K562 (cell line): ENCODE measurements at places on chromosomes 2 and 18.

- no peaks in the 10 kb centered on the region for H3K27me3 ChIP-seq
- no peaks in the 10 kb centered on the region for H3K4me1 ChIP-seq
- no peaks in the 10 kb centered on the region for H3K36me3 ChIP-seq
- H3K27ac ChIP-seq, result no peak overlapping the region
- no peak for DNase-seq
These were observed 195.1 kb upstream of the LRP1B start for GRCh38 chr2:142325870-142326269.

GRCh38 chr2:54332386-54332785 lies 76.4 kb upstream of the TSPYL6 start:
- no peaks in the 10 kb centered on the region for H3K36me3 ChIP-seq
- no peak overlapping the region for H3K27ac ChIP-seq

DNA sequence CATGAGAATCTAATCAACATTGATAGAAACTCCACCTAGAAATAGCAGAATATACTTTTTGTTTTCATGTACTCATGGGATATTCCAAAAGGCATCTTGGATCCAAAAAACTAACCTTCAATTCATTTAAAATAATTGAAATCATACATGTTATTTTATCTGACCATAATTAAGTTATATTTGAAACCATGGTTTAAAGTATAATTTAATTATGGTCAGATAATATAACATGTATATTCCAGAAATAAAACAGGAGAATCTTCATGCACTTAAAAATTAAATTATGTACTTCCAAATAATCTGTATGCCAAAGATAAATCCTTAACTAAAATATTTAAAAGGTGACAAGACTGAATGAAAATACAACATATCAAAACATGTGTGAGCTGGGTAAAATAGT lies 651.3 kb upstream of the LINC00305 start:
- DNase-seq, result no peak
- H3K27me3 ChIP-seq, result no peaks in the 10 kb centered on the region
- H3K4me1 ChIP-seq, result no peaks in the 10 kb centered on the region
- no peak overlapping the region for H3K27ac ChIP-seq
- no peak overlapping the region for H3K4me3 ChIP-seq

GRCh38 chr2:88059979-88060906 lies 4.7 kb upstream of the KRCC1 start:
- no peaks in the 10 kb centered on the region for H3K36me3 ChIP-seq
- no peaks in the 10 kb centered on the region for H3K27me3 ChIP-seq
- no peak overlapping the region for H3K4me3 ChIP-seq
- DNase-seq, result peak; percentile 64
- H3K4me1 ChIP-seq, result peaks cover 33% of the 10 kb centered on the region

- H3K27me3 ChIP-seq, result no peaks in the 10 kb centered on the region
- H3K4me3 ChIP-seq, result no peak overlapping the region
- no peak overlapping the region for H3K27ac ChIP-seq
- no peaks in the 10 kb centered on the region for H3K36me3 ChIP-seq
- no peaks in the 10 kb centered on the region for H3K4me1 ChIP-seq
These were observed 378.8 kb downstream of the PTPRM start for GRCh38 chr18:7945882-7946281.

- H3K4me3 ChIP-seq, result no peak overlapping the region
- H3K27ac ChIP-seq, result no peak overlapping the region
- no peak for DNase-seq
- no peaks in the 10 kb centered on the region for H3K36me3 ChIP-seq
- no peaks in the 10 kb centered on the region for H3K27me3 ChIP-seq
- H3K4me1 ChIP-seq, result no peaks in the 10 kb centered on the region
These were observed 14.7 kb downstream of the SOX11 start for GRCh38 chr2:5706717-5707455.

GRCh38 chr18:75360215-75360614 lies 67.3 kb downstream of the SMIM21 start:
- H3K4me1 ChIP-seq, result no peaks in the 10 kb centered on the region
- H3K4me3 ChIP-seq, result no peak overlapping the region
- no peak for DNase-seq
- no peak overlapping the region for H3K27ac ChIP-seq
- H3K27me3 ChIP-seq, result no peaks in the 10 kb centered on the region; the same call in 2 of the 3 replicates

- no peak overlapping the region for H3K27ac ChIP-seq
- no peak for DNase-seq
- no peaks in the 10 kb centered on the region for H3K4me1 ChIP-seq
- H3K36me3 ChIP-seq, result no peaks in the 10 kb centered on the region
These were observed 264.5 kb downstream of the MEIS1 start for GRCh38 chr2:66699416-66699792.

DNA sequence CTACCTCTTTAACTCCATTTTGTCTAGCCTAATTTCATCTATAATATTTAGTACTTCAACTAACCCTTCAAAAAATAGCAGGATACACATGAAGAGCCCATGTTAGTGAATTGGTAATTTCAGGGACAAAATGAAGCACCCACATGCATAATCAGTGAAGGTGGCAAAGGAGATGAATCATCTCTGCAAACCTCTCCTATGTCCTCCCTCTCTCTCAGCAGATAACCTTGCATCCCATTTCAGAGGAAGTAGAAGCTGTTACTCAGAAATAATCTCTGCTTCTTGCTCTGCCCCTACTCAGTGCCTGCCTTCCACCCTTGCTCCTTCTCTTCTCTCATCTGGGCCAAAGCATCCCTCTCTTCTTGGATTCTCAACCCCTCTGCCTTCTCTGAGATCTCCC lies 60.2 kb upstream of the CAVIN2 start:
- DNase-seq, result peak; percentile 12
- no peaks in the 10 kb centered on the region for H3K27me3 ChIP-seq
- no peaks in the 10 kb centered on the region for H3K4me1 ChIP-seq

DNA sequence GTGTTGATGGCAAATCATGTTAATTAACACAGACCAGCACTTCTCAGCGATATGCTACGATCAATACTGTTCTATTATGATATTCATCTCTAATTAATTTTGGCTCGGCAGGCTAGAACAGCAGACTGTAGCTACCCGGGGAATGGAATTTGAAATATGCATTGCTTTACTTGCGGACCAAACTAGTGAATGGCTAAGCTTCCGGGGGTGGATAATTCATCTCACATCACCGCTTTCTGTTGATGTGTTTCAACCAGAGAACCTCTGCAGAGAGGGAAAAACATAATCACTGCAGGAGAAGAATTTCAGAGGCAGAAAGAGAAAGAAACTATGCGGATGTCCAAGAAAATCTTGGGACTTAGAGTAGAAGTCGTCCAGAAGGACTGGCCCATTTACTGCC lies 490.9 kb downstream of the STK39 start:
- no peak overlapping the region for H3K4me3 ChIP-seq
- no peaks in the 10 kb centered on the region for H3K27me3 ChIP-seq
- H3K4me1 ChIP-seq, result no peaks in the 10 kb centered on the region

DNA sequence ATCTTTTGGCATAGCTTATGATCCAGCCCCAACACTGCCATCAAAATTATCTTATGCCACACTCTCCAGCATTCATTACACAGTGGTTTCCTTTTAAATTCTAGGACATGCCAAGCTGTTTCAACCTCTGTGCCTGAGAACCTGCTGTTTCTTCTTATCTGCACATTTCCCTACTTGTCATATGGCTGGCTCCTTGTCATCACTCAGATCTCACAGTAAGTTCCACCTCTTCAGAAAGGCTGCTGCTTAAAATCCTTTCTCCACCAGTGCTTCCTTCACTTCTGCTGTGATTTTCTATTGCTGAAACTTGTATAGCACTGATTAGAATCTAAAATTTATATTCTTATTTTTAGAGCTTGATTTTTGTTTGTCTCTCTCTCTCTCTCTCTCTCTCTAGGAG lies 43.4 kb downstream of the MC4R start:
- H3K27ac ChIP-seq, result no peak overlapping the region

- DNase-seq, result no peak
- H3K27ac ChIP-seq, result no peak overlapping the region
- no peaks in the 10 kb centered on the region for H3K4me1 ChIP-seq
- no peak overlapping the region for H3K4me3 ChIP-seq
- no peaks in the 10 kb centered on the region for H3K36me3 ChIP-seq
- H3K27me3 ChIP-seq, result peaks cover 24% of the 10 kb centered on the region
These were observed 675 bp upstream of the MLPH start for GRCh38 chr2:237486334-237486818.

DNA sequence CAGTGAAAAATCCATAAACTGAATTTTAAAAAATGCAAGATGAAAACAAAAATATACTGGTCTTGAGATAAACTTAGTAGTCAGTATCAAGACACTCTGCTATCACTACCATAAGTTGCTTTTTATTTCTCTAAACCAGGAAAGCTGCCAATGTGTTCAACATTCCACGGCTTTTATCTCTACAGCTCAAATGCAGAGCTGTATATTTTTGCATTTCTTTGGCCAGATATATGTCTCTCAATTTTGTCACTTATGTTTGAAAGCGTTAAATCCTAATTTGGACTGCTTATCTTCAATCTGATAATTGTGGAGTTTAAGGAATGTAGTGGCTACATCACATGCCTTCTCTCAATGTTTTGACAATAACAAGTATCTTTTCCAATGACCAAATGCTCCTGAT lies 609.5 kb downstream of the EPHA4 start:
- no peak overlapping the region for H3K4me3 ChIP-seq
- H3K36me3 ChIP-seq, result no peaks in the 10 kb centered on the region
- DNase-seq, result no peak
- H3K27me3 ChIP-seq, result no peaks in the 10 kb centered on the region

DNA sequence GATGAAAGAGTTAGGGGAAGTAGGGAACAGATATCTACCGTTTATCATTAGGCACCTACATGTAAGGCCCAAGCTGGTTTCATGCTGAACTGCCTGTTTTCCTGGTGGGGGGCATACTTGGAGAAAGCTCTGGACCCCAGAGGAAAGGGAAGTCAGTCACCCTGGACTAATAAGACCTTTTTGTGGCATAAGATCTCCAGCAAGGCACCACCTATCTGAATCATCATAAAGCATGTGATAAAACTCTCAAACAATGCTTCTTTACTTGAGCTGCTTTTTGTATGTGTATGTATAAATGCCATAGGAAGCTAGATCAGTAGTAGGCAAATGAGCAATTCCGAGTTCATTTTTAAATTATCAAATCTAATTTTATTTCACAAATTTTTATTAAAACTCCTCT lies 104.8 kb downstream of the TANC1 start:
- H3K4me1 ChIP-seq, result peaks cover 4% of the 10 kb centered on the region
- no peaks in the 10 kb centered on the region for H3K36me3 ChIP-seq
- DNase-seq, result no peak
- H3K27ac ChIP-seq, result no peak overlapping the region
- H3K4me3 ChIP-seq, result no peak overlapping the region

DNA sequence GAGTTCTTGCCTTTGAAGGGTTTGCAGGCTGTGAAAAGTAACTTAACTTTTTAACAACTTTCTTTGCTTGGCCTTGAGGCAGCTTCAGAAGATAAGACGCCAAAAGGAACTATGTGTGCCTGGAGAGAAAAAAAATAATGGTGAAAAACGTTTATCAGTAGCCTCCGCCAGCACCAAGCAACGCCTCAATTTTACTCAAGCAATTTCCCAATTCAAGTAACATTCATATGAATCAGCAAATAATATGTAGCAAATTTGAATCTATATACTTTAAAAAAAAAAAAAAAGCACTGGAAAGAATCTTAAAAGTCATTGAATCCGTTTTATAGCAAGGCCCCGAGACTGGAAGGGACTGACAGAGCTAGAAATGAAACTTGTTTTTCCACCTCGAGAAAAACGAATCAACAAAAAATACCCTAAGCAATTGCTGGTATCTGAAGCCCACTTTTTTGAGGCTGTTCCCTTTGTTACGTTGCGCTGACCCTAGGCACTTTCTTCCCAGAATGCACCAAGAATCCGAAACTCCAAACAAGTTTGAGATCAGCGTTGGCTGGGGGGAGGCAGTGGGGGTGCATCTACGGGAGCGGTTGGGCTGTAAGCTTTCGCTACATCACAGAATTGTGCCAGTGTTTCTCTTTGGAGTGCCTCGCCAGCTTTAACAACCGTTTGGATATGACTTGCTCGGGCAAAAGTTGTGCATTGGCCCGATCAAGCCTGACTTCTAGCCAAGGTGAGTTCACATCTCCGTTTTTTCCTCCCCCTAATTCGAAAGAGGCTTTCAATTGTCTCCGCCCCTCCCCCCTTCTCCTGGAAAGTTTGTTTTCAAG lies 2.7 kb upstream of the TGIF1 start:
- H3K4me3 ChIP-seq, result peak overlapping the region; percentile 87
- peak overlapping the region; percentile 98 for H3K27ac ChIP-seq
- DNase-seq, result peak; percentile 82
- H3K36me3 ChIP-seq, result no peaks in the 10 kb centered on the region

GRCh38 chr2:96083064-96083939 lies 33.1 kb downstream of the ADRA2B start:
- peaks cover 5% of the 10 kb centered on the region; the same call in 2 of the 3 replicates for H3K27me3 ChIP-seq
- no peaks in the 10 kb centered on the region for H3K36me3 ChIP-seq
- H3K4me3 ChIP-seq, result no peak overlapping the region
- no peaks in the 10 kb centered on the region; the same call in 1 of the 2 replicates for H3K4me1 ChIP-seq

DNA sequence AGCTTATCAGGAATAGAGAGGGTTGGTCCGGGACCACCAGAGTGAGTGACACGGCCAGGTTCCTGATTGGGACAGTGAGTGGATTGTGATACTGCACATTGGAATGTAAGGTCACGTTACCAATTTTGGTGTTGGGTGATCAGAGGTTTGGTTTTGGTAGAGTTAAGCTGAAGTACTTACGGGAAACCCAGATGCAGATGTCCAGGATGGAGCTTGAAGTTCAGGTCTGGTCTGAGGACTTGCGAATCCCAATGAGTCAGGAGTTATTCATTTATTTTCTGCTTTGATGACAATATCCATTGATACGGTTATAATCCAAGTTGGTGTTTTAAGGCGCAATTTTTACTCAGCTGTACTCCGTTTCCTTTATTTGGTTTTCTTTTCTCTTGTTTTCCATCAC lies 273.6 kb downstream of the ALPK2 start:
- H3K27ac ChIP-seq, result no peak overlapping the region
- H3K4me1 ChIP-seq, result no peaks in the 10 kb centered on the region

DNA sequence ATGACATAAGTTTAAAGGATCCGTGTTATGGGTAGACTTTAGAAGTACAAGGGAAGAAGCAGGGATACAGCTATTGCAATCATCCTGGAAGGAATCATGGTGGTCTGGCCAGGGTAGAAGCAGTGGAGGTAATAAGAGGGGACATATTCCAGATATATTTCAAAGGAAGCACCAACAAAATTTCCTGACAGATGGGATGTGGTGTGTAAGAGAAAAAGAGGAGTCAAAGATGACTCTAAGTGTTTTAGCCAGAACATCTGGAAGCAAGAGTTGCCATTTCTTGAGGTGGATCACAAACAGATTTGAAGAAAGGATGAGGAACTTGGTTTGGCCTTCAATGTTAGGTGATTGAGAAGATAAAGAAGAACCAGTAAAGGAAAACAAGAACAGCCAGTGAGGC lies 133.1 kb upstream of the CTAGE1 start:
- peaks cover 14% of the 10 kb centered on the region; the same call in 2 of the 3 replicates for H3K4me1 ChIP-seq
- no peak overlapping the region for H3K4me3 ChIP-seq
- H3K27me3 ChIP-seq, result peaks cover 12% of the 10 kb centered on the region
- H3K27ac ChIP-seq, result no peak overlapping the region
- DNase-seq, result no peak
